ENCODE measurements at places on chromosomes 11 and 22.
A peak's percentile ranks its signal among the peaks of the same experiment; 100 is the strongest.

DNA sequence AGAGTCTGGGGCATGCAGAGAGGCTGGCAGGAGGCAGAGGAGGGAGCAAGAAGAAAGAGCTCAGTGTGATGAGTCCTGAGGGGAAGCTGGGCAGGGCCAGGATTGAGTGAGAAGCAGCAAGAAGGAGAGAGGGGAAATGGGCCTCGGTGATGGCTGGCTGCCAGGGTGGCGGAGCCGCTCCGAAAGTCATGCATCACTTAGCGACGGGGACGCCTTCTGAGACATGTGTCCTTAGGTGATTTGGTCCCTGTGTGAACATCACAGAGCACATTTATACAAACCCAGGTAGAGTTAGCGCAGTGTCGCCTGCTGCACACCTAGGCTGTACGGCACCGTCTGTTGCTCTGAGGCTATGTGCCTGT lies 15.1 kb downstream of the TBC1D22A start:
- no peak for DNase-seq

GRCh38 chr22:36921309-36922104 lies 8.1 kb downstream of the CSF2RB start:
- no peak for DNase-seq

DNA sequence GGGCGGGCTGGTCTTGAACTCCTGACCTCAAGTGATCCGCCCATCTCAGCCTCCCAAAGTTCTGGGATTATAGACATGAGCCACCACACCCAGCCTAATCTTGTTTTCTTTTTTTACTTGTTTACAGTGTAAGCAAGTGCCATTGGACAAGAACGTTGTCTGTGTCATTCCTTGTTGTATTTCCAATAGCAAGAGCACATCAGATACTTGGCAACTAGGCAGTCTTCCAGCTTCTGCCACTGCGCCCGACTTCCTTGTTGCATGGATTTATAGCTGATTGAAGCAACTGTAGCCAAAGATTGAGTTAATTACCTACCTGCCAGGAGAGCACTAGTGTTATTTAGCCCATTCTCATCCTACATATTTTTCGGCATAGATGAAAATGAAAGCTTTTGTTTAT lies 3.1 kb upstream of the SGSM3 start:
- no peak for DNase-seq

DNA sequence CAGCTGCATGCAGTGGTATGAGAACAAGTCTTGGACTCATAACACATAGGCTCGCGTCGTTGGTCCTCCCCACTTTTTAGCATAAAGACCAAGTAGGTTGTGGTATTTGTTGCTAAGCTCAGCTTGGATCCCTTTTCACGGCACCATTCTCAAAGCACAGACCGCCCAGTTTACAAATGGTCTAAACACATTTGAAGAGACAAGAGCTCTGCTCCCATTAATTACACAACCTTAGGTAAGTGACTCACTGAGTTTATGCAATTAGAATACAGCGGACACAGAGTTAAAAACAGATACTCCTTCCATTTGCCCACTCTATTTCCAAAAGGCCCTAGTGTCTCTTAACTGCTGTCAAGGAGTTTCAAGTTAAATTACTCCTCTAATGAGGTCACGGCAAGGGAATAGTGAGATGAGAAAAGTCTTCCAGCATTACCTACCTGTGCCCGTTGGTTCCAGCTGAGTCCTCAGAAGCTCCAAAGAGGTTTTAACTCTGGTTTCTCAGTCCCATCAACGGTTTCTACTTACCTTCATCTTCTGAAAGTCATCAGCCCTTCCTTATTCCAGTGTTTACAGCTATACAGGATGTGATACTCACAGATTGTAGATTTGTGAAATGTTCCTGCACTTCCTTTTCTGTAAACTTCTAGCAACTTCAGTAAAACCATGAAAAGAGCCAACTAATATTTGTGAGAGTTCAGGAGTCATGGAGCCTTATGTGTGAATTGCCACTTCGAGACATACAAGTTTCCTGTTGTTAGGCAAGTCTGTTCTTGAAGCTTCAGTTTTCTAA lies at the start of gene MS4A6A:
MS4A6A (minus strand) TSS at position 543 of the 790 bp plus-strand sequence. CDS start 1,356 bp downstream, outside the sequence.
- no peak for DNase-seq

GRCh38 chr11:105447936-105448702 lies 161.8 kb upstream of the GRIA4 start:
- no peak for DNase-seq

- peak; percentile 89 for DNase-seq
Measured at GRCh38 chr11:119567688-119568582, 145.0 kb upstream of the THY1 start.

DNA sequence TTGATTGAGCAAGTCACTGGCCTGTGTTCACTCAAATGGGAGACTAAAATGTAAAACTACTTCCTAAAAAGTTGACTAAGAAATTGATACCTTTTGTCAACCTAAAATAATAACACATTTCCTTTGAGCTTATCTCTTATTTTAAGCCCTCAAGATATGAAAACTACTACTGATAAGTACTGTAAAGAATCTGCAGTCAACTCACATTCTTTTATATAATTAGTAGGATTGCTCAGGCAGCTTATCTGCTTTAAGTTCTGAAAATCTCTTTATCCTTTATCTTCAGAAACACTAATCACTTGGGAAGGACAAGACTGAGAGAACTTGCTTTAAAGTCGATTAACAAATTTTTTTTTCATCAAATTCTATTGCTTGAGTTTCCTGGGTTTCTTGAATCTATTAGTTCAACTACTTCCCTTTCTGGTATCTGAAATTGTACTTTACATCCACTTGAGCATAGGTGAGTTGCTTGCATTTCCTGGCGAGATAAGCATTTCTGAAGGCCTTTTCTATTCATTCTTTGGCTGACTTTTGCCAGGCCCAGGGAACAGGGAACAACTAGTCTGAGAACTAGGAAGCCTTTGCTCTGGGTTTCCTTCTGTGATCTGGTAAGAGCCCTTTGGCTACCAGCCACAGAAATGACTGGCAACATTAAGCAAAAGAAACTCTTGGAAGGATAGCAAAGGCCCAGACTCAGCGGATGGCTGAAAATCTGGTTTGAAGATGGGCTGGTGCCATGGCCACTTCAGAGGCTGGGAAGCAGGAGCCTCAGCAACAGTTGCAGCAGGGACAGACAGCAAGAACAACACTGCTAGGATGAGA lies 19.3 kb upstream of the CSRP3 start:
- DNase-seq = peak; percentile 13

DNA sequence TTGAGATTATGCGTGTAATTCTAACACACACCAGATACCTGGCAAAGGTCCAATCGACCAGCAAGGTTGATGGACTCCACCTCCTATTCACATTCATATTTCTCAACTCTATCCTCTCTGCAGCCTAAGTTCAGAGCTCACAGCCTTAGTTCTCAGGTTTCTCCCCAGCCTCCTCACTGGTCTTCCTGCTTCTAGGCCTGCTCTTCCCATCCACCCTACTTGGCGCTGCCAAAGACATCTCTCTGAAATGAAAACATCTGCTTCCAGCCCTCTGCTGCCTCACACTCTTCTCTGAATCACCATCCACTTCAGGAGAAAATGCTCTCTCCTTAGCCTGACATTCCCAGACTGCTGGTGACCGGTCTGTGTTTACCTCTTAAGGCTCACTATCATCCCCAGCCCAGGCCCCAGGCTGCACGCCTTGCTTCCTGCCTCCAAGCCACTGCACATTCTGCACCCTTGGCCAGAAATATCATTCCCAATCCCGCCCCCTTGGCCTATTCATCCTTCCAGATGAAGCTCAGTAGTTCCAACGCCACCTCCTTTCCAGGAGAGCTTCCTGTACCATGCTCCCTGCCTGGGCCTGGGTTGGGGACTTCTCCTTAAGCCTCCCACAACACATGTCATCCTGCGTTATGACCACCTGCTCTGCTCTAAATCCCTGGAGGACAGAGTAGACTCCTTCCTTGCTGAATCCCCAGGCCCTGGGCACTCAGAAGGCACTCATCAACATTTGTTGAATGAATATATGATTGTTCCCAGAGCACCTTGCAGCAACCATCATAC lies 3.5 kb downstream of the ARRB1 start:
- DNase-seq = peak; percentile 94

GRCh38 chr11:46701078-46701654 lies 335 bp downstream of the ZNF408 start:
- no peak for DNase-seq
